ENCODE measurements at places on chromosomes 4 and X. TPM values are rescaled to one million over a fixed set of nuclear protein-coding genes. Genes with fewer than 3 reads are reported as not detected.

- no peak for DNase-seq
Observed at GRCh38 chr4:122621016-122621507, at the start of gene IL21. TSS of gene IL21 (minus strand) at chr4:122621066. CDS start at chr4:122621011, 55 bp downstream.

- DNase-seq, result no peak
Observed at GRCh38 chr4:109629775-109630174, 69.7 kb downstream of the MCUB start.

DNA sequence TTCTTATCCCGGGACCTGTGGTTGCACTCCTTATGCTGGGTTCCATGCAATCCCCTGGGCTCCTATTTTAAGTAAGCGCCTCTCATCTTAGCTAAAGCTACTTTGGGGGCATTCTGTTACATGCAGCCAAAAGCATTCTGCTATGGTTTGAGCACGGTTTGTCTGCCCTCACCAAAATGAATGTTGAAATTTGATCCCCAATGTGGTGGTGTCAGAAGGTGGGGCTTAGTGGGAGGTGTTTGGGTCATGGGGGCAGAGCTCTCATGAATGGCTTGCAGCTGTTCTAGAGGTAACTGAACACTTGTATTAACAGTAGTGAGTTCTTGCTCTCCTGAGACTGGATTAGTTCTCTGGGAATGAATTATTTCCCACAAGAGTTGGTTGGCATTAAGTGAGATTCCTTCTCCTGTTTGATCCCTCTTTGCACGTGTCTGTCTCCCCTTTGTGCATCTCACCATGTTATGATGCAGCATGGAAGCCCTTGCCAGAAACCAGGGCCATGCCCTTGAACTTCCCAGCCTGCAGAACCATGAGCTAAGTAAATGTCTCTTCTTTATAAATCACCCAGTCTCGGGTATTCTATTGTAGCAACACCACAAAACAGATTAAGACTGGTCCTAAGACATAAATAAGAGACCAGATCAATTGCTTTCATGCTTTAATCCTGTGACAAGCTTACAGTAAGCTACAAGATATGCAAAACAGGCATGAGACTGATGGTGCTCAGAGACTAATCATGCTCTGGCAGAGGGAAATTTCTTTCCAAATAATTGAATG is 141.8 kb downstream of the TSPAN5 start:
- no peak for DNase-seq

GRCh38 chr4:153154007-153154975 is 50.0 kb upstream of the TRIM2 start:
- no peak for DNase-seq

DNA sequence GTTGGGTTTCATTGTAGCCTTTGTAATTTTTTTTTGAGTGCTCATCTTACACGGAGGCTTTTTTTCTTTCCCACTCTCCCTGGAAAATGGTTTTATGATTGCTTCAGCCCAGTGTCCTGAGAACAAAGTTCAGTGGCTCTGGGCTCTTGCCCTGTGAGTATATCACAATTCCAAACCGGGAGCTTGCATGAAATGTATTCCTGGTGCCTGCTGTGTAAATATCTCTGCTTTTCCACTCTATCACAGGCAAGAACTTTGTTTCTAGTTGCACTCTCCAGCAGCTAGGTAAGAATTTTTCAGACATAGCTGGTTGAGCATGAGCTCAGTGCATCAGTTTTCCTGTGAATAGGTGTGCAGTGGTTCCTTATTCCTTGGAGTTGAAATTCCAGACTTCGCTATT is 60.8 kb downstream of the SUPT20HL2 start:
- DNase-seq, result no peak

The PFKFB1 gene
- total RNA-seq, result not detected

The EPGN gene
- total RNA-seq, result not detected

GRCh38 chr4:132344924-132345828 is 803.9 kb upstream of the PCDH10 start:
- no peak for DNase-seq

The FGFR3 gene
- 14.7 TPM for total RNA-seq

The TSPAN5 gene
- total RNA-seq, result 90.5 TPM

The SYP gene
- total RNA-seq, result 158 TPM

DNA sequence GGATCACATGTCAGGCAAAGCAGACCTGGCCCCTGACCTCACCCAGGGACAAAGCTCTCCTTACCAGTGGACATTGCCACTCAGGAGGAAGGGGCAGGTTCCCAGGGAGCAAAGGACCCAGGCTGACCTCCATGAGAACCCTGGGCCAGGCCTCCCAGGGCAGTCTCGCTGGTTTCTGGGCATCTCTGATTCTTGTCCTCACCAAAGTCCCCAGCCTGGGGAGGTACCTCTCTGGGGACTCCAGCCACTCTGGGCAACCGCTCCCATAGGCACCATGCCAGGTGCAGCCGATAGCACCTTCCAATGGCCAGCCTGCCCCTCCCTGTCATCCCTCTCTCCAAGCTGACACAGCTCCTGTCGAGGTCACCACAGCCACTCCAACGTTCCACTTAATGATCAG is 7.9 kb downstream of the EVC2 start:
- no peak for DNase-seq

The NPY5R gene
- 30.1 TPM for total RNA-seq

The PLAC1 gene
- not detected for total RNA-seq

GRCh38 chrX:18995221-18995620 is 11.3 kb upstream of the PHKA2 start:
- no peak for DNase-seq

DNA sequence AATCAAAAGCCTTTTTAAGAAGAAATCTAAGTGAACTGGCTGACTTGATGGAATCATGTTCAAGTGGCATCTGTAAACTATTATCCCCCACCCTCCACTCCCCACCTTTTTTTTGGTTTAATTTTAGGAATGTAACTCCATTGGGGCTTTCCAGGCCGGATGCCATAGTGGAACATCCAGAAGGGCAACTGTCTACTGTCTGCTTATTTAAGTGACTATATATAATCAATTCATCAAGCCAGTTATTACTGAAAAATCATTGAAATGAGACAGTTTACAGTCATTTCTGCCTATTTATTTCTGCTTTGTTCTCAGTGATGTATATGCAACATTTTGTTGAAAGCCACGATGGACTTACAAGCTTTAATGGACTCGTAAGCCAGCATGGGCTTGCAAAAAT is 162.3 kb downstream of the STIM2 start:
- no peak for DNase-seq

- DNase-seq, result no peak
Observed at GRCh38 chrX:118594697-118595420, 99.2 kb downstream of the DOCK11 start.

GRCh38 chr4:61442936-61443335 is 242.8 kb downstream of the ADGRL3 start:
- DNase-seq, result no peak

The HPF1 gene
- total RNA-seq, result 42.7 TPM

The P2RY10 gene
- not detected for total RNA-seq

DNA sequence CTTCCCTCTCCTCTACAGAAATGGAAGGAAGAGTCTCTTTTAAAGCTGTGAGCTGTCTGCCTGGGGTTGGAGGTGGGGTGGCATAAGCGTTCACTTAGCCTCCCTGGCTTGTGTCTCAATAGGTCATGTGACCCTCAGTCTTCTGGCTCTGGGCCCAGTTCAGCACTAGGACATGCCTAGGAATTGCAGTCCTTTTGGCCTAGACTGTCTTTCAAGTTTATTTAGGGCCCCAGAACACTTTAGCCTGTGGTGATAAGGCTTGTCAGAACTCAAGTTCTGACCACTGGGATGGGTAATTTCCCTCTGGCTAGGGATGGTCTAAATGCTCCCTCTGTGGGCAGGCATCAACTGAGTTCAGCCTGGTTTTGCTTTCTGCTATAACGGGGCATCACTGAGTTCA is 34.3 kb upstream of the ARMCX4 start:
- no peak for DNase-seq

DNA sequence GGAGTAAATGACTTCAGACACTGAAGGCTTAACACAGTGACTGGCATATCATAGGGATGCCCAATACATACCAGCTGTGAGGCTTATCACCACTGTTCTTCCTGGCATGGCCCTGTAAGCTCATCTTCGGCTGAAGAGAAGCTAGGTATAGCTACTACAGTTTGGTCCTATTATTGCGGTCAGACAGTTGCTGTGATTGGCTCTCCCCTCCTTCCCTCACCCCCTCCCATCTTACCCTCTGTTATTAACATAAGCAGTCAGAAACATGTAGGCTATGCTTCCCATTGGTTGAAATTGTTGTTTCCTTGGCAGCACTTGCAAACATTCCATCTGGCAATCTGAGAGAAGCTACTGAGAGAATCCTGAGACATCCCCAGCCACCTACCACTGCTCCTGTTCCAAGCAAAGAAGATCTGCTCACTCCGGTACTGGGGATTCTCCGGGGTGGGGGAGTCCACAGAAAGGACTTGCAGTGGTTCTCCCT is at the start of gene AKAP14:
Gene AKAP14 (plus strand): TSS at position 51 of the 484 bp plus-strand sequence. CDS start 7,331 bp downstream, outside the sequence.
- DNase-seq, result no peak

- no peak for DNase-seq
Observed at GRCh38 chr4:26124753-26125321, 196.0 kb upstream of the RBPJ start.

The BMP3 gene
- 6.2 TPM for total RNA-seq

DNA sequence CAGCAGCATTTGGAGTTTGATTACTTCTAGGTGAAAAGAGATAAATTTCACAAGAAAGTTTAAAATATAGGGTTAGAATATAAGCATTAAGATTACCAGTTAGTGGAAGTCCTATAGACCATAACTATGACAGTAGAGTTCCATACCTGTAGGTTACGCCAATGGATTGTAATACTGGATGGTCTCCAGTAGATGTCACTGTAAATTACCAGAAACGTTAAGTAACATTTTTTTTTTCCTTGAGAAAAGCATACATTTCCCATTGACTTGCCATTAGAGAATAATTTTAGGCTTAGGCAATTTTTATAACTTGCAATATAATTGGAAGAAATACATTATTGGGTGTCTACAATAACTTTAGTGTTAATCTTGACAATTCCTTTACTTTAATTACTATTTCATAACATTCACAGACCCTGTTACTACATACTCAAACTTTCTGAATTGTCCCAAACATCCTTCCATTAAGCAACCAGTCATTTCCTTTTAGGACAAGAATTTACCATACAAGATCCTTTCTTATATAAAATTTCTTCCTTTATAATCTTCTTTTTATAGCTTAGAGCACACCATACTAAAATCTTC is 304.1 kb upstream of the TECRL start:
- DNase-seq, result no peak

The LRAT gene
- total RNA-seq, result 0.78 TPM

The PPP2R2C gene
- 44.1 TPM for total RNA-seq

The PITX2 gene
- not detected for total RNA-seq

The ERCC6L gene
- total RNA-seq, result 0.62 TPM

All from occipital lobe (tissue), 3 donors.